ENCODE measurements at places on chromosomes 2 and 18.
A peak's percentile ranks its signal among the peaks of the same experiment; 100 is the strongest.

- peak; percentile 71 for DNase-seq
Observed at GRCh38 chr2:189580658-189581353, at the start of gene SLC40A1. Gene SLC40A1 (minus strand): TSS chr2:189580786. CDS start chr2:189580460, 326 bp downstream.

- DNase-seq, result no peak
Observed at GRCh38 chr18:7733642-7734041, 166.5 kb downstream of the PTPRM start.

DNA sequence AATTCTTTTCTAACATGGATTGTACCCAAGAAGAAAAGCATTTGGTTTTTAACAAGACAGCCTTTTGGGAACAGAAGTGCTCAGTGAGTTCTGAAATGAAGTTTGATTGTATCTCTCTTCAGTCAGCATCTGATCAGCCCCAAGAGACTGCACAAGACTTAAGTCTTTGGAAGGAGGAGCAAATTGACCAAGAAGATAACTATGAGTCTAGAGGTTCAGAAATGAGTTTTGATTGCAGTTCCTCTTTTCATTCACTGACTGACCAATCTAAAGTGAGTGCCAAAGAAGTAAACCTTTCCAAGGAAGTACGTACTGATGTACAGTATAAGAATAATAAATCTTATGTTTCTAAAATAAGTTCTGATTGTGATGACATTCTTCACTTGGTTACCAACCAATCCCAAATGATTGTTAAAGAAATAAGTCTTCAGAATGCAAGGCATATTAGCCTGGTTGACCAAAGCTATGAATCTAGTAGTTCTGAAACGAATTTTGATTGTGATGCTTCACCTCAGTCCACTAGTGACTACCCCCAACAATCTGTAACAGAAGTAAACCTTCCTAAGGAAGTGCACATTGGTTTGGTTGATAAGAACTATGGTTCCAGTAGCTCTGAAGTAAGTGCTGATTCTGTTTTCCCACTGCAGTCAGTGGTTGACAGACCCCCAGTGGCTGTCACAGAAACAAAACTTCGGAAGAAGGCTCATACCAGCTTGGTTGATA is 31.2 kb downstream of the ZDBF2 start:
- DNase-seq, result no peak

DNA sequence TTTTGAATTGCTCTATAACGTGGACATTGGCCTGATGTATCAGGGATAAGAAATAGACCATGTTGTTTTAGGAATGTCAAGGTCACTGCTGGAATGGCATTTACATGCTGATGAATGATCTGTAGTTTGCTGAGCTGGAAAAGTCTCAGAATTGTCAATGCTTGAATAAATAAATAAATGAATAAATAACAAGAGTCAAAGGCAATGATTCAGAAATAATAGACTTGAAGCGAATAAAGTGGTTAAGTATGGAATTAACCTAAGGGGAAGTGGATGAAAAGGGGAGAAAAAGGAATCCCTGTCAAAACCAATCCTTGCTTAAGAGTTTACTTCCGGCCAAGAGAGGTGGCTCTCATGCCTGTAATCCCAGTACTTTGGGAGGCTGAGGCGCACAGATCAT is 1620.0 kb downstream of the SUCLG1 start:
- DNase-seq, result no peak

DNA sequence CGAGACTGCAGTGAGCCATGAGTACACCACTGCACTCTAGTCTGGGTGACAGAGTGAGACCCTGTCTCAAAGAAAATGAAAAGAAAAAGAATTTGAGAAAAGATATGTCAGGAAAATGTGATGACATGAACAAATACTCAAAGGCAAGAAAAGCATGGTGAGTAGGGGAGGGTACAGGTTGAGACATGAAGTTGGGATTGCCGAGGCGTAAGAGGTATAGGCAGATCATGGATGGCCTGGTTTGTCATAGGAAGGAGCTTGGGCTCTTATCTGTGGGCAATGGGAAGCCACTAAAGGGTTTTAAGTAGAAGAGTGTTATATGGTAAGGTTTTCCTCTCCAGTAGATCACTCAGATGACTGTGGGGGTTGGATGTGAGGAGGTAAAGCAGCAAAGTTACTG is 32.3 kb downstream of the SPAST start:
- no peak for DNase-seq

GRCh38 chr2:226274143-226274542 is 525.5 kb downstream of the IRS1 start:
- DNase-seq, result no peak

DNA sequence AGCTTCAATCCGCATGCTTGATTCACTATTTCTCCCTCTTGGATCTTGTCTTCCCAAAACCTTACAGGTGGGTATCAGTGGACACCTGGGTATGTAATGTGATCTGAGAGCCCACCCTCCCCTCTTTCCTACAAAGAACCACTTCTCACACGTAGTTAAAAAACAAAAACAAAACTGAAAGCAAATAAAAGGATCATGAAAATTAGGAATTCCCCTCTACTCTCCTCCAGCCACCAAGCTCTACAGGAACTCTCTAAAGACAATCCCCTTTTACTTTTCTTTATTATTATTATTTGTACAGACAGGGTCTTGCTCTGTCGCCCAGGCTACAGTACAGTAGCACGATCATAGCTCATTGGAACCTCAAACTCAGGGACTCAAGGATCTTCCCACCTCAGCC is 40.8 kb upstream of the MYO1B start:
- DNase-seq, result no peak

DNA sequence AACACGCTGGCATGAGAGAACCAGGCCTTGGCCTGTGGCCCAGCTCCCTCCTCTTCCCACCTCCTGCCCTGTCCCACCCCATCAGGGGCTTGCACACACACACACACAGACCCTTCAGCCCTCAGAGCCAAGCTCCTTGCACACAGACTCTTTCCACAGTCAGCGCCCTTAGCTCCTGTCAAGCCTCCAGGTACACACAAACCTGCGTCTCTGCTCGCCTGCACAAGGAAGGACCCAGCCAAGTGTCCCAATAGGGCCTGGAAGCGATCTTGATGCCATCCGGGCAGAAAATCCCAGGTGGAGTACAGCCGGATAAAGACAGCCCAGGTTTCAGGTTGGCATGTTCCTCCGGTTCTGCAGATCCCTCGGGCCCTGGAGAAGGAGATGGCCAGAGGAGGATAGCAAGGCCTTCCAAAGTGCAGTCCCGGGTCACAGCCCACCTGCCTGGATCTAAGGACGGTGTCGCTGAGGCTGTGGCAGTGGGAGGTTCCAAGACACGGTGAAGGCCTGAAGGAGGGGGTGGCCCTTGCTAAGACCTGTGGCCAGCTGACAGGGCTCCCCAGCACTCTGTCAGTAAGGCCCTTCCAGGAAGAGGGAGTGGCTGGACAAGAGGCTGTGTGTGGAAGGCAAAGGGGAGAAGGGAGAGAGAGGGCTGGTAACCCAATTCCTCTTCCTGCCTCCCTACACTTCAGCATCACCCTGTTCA is 18.5 kb upstream of the STEAP3 start:
- no peak for DNase-seq

DNA sequence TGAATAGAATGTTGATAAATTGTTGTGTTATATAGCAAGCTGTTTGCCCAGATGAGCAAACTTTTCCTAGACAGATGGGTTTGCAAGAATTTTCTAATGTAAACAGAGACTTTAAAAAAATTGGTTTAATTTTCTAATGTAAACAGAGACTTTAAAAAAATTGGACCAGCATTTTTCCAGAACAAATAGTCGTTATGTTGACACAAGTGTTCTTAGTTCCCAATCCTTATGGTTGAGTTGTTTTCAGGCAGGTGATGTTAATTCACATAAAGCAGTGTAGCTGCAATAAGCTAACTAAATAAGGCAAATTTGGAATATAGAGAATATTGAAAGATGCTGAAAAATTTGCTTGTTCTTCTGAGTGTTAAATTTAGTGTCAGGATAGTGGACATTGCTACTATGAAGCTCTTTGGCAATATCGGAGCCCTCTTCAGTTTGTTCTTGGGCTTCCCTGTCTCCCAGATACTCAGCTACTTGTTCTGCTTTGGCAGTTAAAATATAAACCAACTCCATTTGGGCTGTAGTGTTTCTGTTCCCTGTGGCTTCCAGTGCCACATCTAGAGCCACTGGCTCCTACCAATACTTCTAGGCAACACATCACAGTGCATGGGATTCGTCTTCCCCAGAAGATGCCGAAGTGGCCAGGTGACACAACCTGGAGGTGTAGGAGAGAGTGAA is 105.7 kb downstream of the DYNAP start:
- DNase-seq, result no peak

GRCh38 chr2:45626387-45627221 is 15.5 kb upstream of the SRBD1 start:
- DNase-seq, result no peak

DNA sequence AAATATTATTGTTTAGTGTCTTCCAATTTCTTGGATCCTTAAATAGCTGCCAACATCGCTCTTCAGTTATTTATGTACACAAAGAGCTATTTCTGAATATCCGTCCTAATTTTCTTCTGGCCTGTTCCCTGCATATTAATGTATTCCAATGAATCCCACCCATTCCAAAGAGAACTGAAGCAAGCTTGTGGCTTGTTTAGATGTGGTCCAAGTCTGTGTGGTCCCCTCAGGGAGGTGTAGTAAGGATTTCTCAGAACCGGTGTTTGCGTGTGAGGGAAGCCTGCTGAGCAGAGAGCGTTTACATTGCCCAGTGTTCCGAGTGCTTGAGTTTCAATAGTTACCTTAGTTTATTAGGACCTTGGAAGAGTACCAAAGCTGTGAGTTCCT is 25.1 kb upstream of the IL1R1 start:
- DNase-seq, result no peak

GRCh38 chr2:4964001-4964540 is 728.1 kb upstream of the SOX11 start:
- no peak for DNase-seq

DNA sequence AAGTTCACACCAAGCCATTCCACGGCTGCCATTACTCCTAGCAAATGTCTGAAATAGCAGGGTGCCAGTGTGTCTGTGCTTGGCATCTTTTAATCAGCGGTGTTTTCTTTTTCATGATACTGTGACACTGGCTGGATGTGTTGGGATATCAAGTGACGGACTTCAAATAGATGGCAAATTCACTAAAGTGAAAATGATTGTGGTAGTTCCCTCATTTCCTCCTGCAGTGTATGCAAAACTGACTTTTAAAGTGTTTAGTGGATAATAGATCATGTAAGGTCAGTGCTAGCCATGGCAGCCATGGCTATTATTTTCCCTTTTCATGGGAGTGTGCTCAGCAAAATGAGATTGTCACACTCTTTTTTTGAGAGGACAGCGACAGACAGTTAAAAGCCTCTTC is 261.5 kb upstream of the SIX3 start:
- no peak for DNase-seq

- no peak for DNase-seq
Observed at GRCh38 chr18:56787390-56787789, 136.2 kb downstream of the WDR7 start.

DNA sequence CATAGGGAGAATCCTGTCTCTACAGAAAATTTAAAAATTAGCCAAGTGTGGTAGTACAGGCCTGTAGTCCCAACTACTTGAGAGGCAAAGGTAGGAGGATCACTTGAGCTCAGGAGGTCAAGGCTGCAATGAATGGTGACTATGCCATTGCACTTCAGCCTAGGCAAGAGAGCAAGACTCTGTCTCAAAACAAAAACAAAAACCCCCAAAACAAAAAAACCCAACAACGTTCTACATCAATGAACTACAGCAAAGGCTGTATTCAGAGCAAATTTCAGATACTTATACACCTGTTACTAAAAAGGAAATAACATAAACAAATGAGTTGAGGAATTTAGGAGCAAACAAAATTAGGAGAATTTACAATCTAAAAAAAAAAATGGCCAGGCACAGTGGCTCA is 22.6 kb downstream of the YES1 start:
- DNase-seq, result no peak

- DNase-seq, result no peak
Observed at GRCh38 chr18:3720159-3720558, 270.2 kb downstream of the TGIF1 start.

- no peak for DNase-seq
Observed at GRCh38 chr2:127874378-127875269, 11.1 kb downstream of the AMMECR1L start.

GRCh38 chr2:152518641-152519580 is 183.9 kb downstream of the FMNL2 start:
- no peak for DNase-seq

GRCh38 chr18:77392321-77392720 is 142.7 kb downstream of the GALR1 start:
- DNase-seq, result no peak

GRCh38 chr2:218360453-218360852 is 3.8 kb downstream of the CATIP start:
- DNase-seq, result no peak

DNA sequence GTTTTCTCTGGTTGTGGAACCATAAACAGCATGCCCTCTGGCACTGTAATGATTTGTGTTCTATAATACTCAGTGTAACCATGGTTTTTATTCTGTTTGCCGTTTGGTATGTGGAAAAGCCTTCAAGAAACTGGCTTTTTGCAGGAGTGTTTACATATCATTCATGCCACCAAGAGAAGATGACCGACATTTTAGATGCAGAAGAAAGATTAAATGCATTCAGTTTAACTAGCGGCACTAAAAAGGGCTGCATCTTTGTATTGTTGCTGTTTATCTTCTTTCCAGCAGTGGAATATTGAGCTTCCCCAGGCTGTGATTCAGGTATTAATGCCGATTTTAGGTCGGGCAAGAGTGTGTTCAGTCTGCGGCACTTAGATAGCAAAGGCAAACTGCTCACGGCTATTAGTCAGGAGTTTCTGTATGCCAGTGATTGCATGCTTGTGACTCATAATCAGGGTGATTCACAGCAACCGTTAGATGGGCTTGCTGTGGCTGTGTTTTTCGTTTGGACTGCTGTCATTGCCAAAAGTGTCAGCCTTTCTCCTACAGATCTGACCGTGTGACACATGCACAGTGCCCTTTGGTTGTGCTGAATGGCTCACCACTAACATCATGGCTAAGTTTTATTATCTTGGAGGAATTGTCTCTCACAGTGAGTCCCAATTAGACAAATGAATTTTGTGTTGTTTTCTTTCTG is 479.7 kb downstream of the PARD3B start:
- no peak for DNase-seq

- DNase-seq, result no peak
Observed at GRCh38 chr2:130251535-130251872, 53.3 kb upstream of the TUBA3E start.

DNA sequence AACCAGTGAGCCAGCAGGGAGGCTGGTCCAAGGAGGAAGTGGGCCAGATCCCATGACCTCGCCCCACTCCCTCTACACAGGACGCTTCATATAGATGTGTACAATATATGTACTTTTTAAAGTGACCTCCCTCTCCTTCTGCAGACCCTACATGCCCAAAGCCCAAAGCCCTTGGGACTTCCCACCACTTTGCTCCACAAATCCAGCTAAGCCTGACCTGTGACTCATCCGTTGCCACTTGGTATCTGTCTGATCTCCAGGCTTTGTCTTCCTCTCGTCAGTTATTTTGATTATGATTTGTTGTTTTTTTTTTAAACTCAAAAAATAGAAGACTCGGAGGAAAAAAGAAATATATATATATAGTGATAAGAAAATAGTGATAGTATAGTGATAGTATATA is 470.8 kb downstream of the KCNJ3 start:
- DNase-seq, result no peak

- no peak for DNase-seq
Observed at GRCh38 chr2:234630801-234631261, 133.9 kb upstream of the ARL4C start.

Data from activated naive CD4-positive, alpha-beta T cell (primary cell).